MCF 10A (cell line): ENCODE measurements at places on chromosomes 3 and 15. TPM values are rescaled to one million over a fixed set of nuclear protein-coding genes. Genes with fewer than 3 reads are reported as not detected.

- DNase-seq = no peak
Observed at GRCh38 chr15:32818758-32819447, 101.1 kb downstream of the GREM1 start.

GRCh38 chr3:11390411-11391131 lies 118.4 kb downstream of the ATG7 start:
- no peak for DNase-seq

GRCh38 chr15:95761501-95762165 lies 568.9 kb upstream of the NR2F2 start:
- no peak for DNase-seq

- DNase-seq = no peak
Observed at GRCh38 chr15:95368191-95368590, 962.3 kb upstream of the NR2F2 start.

The CDHR4 gene
- total RNA-seq = 0.44 and 1.1 TPM in 2 replicates

The STRIT1 gene
- total RNA-seq = not detected in 2 replicates

The GOLGA8G gene
- 0.09 TPM in 1 of 2 replicates, not detected in the other for total RNA-seq

The EIF3J gene
- total RNA-seq = 165 and 213 TPM in 2 replicates
